ENCODE measurements at places on chromosomes 4 and X. TPM values are rescaled to one million over a fixed set of nuclear protein-coding genes. Genes with fewer than 3 reads are reported as not detected.
A peak's percentile ranks its signal among the peaks of the same experiment; 100 is the strongest.

DDIT4L gene
- 0.46 TPM for total RNA-seq

- DNase-seq, result no peak
Observed at GRCh38 chr4:54561940-54562339, 95.8 kb upstream of the KIT start.

GRCh38 chr4:23920716-23921446 is 31.0 kb upstream of the PPARGC1A start:
- no peak for DNase-seq

- DNase-seq, result no peak
Observed at GRCh38 chr4:17492058-17492741, 19.7 kb downstream of the QDPR start.

DNA sequence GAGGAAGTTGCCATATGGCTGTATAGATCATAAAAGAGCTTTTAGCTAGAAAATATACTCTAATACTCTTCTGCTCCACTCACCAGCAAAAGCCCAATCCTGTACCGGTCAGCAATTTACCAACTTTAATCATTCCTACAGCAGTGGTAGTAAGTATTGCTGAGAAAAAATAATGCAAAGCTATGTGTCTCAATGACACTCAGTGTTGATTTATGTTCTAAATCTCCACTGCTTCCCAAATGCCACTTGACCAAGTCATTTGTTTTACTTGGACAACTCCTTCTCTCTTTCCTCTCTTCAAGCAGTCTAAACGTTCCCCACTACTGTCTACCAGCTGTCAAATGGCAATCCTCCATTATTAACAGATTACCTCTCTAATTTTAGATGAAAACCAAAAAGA is 201.8 kb upstream of the GK2 start:
- no peak for DNase-seq

FATE1 gene
- total RNA-seq, result not detected

PPP2R2C gene
- not detected for total RNA-seq

GRCh38 chr4:146343199-146343598 is 128.9 kb downstream of the REELD1 start:
- no peak for DNase-seq

- no peak for DNase-seq
Observed at GRCh38 chr4:185651137-185651677, 115.9 kb upstream of the PDLIM3 start.

- DNase-seq, result no peak
Observed at GRCh38 chr4:141229408-141230101, 8.9 kb downstream of the ZNF330 start.

DNA sequence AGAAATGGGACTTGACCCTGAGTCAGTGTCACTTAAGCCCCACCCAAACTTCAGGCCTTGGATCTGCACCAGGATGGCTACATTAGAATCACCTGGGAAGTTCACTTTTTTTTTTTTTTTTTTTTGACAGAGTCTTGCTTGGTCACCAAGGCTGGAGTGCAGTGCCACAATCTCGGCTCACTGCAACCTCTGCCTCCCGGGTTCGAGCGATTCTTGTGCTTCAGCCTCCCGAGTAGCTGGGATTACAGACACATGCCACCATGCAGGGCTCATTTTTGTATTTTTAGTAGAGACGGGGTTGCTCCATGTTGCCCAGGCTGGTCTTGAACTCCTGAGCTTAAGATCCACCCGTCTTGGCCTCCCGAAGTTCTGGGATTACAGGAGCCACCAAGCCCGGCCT is 3.0 kb downstream of the NCBP2L start:
- no peak for DNase-seq

RASGEF1B gene
- 64.3 TPM for total RNA-seq

GRCh38 chrX:121871122-121871521 is 823.7 kb downstream of the GLUD2 start:
- peak; percentile 20 for DNase-seq

LNX1 gene
- total RNA-seq, result 3.3 TPM

Data from upper lobe of left lung (tissue), 6 donors.